ENCODE measurements at places on chromosomes 6 and 20.

- DNase-seq = no peak
These were observed 7.2 kb upstream of the IPCEF1 start for GRCh38 chr6:154363821-154364220.

- no peak for DNase-seq
These were observed 203.5 kb upstream of the CITED2 start for GRCh38 chr6:139577763-139578604.

GRCh38 chr6:167762259-167762962 lies 64.3 kb upstream of the AFDN start:
- DNase-seq = no peak

- DNase-seq = no peak
These were observed 92.6 kb upstream of the RIPOR2 start for GRCh38 chr6:25028328-25028727.

- peak; percentile 87 for DNase-seq
These were observed 572 bp downstream of the ZNF341 start for GRCh38 chr20:33732166-33732970.

DNA sequence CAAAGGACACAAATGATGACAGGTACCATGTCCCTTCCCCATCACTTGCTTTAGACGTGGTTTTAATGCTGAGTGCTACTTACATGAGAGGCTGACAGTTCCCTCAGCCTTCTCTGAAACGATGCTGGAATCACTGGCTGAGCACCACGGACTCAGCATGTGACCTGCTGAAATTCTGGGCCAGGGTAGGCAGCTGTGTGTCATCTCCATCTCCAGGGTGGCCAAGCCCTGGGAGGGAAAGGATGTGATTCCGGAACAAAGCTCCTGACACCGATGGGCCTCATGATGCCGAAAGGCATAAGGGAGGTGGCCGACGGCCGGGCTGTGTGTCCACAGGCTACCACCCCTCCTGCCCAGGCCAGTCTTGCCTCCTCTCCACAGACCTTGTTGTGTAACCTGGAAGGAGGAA lies 184.3 kb upstream of the CST7 start:
- no peak for DNase-seq

DNA sequence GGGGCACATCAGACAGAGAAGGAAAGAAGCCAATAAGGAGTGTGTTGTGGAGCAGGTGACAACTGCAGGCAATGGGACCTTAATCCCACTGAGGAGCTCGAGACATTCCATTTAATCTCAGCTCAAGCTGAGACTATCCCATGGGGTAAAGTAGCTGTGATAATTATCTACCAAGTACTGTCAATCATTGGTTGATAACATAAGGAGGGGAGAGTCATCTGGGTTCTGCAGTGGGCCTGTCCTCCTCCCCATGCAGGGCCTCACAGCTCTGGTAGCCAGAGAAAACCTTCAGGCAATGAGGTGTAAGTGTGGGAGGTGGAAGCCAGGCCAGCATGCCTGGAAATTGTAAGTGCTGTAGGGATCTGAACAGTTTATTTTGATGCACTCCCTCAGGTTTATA lies 375.0 kb upstream of the ARID1B start:
- DNase-seq = no peak
